ENCODE measurements at places on chromosomes 1 and 21.
A peak's percentile ranks its signal among the peaks of the same experiment; 100 is the strongest.

DNA sequence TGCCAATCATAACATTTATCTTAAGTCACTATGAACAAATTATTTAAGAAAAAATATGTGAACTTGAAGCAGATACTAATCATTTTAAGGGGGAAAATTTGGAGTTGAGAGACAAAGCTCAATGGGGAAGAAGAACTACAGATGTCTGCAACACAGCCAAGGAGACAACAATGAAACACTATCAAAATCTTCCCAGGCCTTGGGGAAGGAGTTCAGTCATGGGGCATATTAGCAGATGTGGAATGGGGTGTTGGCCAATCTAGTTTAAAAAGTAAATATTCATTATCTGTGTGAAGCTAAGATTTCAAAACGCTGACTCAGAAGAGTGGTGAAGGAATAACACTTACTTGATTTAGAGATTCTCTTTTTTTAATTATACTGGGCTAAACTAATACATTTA lies 671.6 kb upstream of the ZP4 start:
- peak; percentile 4 for DNase-seq

- DNase-seq = no peak
Observed at GRCh38 chr1:6179564-6180175, 451 bp downstream of the CHD5 start.

- no peak for DNase-seq
Observed at GRCh38 chr1:29256394-29256793, 20.1 kb downstream of the PTPRU start.

DNA sequence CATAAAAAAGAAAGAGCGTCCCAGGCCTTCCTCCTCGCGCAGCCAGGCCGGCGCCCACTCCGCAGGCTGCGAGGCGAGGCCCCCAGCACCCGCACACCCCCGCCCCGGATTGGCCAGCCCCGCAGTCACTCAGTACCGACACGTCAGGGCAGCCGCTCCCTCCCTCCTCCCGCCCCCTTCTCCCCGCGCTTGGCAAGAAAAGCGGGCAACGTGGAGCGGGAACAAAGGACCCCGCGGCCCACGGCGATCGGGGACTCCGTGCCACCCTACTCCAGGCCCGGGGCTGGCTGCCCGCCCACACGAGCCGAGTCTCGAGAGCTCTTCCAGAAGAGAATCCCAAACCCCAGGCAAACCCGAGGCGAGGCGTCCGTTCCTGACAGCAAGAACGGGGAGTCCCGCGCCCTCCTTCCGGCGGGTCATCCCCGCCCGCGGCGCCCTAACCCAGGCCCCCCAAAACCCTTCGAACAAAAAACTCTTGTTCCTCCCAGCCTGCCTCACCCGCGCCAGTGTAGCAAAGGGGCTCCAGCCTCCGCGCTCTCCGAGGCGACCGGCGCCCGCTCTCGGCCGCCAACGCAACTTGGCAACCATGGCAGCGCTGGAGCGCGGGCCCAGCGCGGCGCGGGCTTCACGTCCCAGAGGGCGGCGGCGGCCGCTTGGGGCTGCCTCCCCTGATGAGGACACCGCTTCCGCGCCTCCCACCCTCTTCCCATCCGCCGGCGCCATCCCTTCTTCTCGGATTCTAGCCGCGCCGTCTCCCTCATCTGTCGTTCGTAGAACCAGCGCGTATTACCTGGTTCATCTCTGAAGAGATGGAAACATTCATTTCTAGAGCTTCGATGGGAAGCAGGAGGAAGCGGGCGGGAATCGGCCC lies 645 bp downstream of the IVNS1ABP start:
- DNase-seq = peak; percentile 97

- DNase-seq = no peak
Observed at GRCh38 chr1:188017921-188018320, 1189.2 kb downstream of the PLA2G4A start.

GRCh38 chr1:226344441-226345259 lies 35.7 kb upstream of the LIN9 start:
- no peak for DNase-seq

- DNase-seq = no peak
Observed at GRCh38 chr1:24567792-24568388, 12.0 kb downstream of the NCMAP start.

DNA sequence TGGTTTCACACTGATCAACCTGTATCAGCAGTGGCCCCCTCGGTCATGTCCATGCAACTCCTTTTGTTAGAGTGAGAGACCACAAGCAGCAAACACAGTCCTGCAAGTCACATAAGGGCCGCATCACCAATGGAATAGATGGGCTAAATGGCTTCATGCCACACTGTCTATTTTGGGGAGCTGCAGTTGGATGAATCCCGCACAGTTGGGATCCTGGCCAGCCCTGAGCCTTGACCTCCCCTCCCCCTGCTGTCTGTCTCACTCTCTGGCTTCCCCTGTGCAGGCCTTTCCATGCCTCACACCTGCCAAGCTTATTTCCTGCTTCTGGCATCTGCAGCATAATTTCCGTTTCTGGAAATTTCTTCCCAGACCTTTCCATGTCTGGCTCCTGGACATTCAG lies 57.0 kb downstream of the CNIH3 start:
- DNase-seq = no peak

GRCh38 chr1:40742363-40743061 lies 41.1 kb upstream of the KCNQ4 start:
- DNase-seq = no peak

DNA sequence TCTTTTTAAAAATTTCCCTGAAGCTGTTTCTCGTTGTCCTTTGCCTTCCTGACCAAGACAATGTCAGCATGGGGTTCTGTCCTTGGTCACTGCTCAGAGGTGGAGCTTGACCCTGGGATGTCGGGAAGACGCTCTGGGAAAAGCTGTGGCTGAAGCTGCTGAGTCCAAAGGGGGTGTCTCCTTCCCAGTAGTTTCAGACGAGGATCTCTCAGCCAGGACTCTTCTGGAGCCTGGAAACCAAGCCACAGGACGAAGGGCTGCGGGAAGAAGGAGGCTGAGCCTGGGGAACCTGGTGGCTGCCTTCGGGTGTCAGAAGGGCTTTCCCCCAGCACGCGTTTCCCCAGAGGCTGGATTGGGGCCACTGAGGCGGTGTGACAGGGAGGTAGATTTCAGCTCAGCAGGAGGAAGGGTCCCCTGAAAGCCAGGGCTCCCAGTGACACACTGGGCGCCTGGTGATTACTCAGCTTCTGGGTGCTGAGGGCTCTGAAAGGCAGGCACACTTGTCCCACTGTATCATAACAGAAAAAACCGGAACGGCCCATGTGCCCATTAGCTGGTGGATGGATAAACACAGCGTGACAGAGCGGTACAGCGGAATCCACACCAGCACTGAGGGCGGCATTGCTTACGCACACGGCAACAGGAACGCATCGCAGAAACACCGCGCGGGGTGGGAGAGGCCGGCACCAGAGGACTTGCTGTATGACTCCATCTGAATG lies 5.0 kb upstream of the KRTAP12-1 start:
- DNase-seq = no peak

DNA sequence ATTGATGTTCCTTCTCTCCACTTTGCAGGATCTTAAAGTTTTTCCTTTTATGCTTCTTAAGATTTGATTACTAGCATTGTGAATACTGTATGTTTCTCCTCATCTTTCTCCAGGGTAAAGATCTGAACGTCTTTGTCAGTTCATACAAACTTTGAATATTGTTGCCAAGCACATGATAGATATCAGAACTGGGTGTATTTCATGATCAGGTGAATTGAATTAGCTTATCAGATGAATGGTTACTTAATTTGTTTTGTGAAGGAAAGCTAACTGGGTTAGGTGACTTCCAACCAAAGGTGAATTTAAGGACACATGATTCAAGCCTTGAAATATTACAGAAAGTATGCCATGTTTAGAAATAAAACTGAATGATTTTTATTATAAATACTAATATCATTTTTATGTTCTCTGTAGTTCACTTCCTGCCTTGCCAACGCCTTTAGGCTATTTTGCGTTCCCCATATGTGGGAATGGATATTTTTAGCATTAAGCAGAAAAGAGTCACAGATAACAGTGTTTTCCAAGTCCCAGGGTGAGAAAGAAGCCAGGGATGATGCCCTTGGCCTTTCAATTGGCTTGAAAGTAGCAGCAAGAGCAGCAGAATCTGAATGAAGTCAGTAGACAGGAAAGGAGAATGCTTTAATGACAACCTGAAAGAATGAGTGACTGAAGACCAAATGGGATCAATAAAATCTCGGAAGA lies 752.1 kb downstream of the NCAM2 start:
- DNase-seq = no peak

- DNase-seq = no peak
Observed at GRCh38 chr21:33027401-33028286, 1.9 kb downstream of the OLIG2 start.

- no peak for DNase-seq
Observed at GRCh38 chr1:242398351-242398750, 126.1 kb downstream of the PLD5 start.

- DNase-seq = no peak
Observed at GRCh38 chr1:248842781-248843331, 4.8 kb downstream of the ZNF672 start.

DNA sequence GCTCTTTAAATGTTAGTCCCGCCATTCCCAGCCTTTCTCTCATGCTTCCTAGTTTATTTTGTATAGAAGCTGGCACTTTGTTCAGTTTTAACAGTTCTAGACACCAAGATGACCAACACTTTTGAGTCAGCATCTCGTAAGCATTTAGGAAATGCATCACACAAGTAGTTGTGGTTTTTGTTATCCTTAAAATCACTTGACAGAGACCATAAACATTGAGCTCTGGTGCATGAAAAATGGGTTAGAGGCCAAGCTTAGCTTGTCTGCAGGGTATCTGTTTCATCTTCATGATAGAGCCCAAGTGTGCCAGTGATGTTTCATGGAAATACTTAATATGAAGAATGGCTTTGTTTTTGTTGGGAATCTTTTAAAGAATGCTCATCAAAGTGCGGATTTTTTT lies 159.7 kb downstream of the DISP1 start:
- DNase-seq = peak; percentile 51

DNA sequence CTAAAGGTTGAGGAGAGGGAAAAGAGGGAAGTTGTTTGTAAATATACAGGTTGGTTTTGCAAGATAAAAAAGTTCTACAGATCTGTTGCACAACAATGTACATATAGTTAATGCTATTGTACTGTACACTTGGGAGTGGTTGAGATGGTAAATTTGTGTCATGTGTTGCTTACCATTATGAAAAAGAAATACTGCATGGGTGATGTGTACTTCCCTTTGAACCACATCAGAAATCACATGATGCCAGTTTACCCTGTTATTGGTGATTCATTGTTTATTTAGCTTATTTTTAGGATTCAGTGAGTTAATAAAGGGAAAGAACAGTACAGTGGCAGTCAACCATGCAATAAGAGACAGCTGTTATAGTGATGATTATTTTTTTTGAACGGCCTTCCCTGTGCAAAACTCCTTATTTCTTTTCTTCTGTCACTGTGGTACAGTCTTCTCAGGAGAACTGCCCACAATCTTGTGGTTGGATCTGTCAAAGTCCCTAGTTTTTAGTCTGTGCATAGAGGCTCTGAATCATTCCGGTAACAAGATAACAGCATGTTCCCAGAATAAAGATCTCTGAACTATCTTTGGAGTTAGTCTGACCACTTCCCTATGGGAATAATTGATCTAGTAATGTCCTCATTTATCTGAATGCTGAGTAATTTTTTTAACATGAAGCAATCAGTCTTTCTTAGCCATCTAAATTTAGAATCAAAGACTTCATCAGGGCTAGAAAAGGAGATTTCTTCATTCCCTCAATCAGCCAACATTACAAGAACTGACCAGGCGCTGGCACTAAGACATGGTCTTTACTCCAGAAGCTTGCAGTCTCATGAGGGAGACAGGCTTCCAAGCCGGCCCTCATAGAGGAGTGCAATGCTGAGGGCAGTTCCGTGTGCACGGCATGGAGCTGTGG lies 84.2 kb downstream of the SH3GLB1 start:
- peak; percentile 58 for DNase-seq

DNA sequence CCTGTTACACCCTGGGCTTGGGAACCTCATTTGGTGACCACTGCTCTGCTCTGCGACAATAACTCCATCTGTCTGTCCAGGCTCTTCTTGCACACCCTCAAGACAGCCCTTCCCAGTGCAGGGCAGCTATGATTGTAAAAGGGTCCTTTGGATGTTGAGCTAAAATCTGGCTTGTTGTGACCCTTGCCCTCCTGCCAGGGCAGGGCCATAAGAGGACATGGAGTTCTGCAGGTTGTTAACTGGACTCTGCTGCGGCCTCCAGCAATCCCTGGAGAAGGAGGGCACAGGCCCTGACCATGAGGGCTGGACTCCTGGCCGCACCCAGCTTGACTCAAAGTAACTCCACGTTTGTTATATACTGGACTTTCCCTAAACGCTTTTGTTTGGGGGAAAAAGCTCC lies 41.2 kb downstream of the DHCR24 start:
- no peak for DNase-seq

GRCh38 chr1:30872948-30873263 lies 35.7 kb downstream of the SDC3 start:
- DNase-seq = no peak

GRCh38 chr1:32619701-32620485 lies 30.5 kb downstream of the ZBTB8OS start:
- peak; percentile 5 for DNase-seq

DNA sequence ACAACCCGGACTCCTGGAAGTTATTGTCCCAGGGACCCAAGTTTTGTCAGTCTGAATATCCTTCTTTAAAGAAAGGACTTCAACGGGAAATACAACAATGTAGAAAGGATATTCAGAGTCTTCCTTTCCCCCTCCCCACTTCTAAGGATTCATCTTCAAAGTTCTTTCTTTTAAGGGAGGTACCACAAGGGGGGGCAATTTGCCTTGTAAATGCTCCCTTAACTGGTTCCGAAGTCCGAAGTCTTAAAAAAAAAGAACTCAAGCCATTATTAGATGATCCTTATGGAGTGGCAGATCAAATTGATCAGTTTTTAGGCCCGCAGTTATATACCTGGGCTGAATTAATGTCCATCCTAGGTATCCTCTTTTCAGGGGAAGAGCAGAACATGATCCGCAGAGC lies 47.0 kb downstream of the SERINC2 start:
- DNase-seq = no peak

Data from muscle of back (tissue), 13 donors.